Activated CD4-positive, alpha-beta T cell treated with anti-CD3 and anti-CD28 coated beads for 48 hours (primary cell): ENCODE measurements at places on chromosomes 5 and 9.

GRCh38 chr9:121187636-121188305 is 13.9 kb downstream of the RAB14 start:
- no peak for DNase-seq

DNA sequence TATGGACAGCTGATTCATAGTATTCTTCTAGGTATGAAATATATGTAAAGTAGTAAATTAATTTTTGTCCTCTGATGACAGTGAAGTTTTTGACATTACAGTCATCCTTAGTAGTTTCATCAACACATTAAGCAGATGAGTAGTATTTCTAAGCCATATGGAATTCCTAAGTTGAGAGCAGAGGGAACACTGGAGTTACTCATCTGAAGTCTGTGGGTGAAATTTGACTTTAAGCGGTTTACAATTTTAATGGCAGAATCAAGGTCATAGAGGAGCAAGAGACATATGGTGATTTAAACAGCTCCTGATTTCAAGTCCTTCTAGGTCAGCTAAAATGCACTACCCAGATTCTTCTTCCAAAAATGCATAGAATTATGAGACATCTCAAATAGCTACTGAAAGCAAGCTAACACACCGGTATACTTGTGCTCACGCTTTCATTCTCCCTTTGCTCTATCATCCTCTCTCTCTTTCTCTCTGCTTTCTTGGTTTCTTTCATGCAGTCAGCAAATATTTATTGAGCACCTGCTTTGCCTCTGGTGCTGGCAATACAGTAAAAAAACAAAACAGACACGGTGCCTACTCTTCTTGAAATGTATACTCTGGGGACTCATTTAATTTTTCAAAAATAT is 235.9 kb downstream of the FER start:
- no peak for DNase-seq

DNA sequence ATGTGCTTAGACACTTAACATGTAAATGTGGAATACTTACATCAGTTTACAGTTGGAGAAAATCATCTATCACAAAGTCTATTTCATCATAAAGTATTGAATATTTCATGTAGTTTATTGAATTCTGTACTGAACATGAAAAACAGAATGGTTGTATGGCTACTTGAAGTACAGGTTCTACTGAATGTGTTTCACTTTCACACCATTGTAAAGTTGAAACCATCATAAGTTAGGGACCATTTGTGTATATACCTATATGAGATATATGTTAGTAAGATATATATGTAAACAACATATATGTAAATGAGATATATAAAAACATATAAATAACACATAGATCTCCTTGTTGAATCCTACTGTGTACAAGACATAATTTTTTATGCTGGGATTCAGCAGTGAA is 63.0 kb upstream of the TAF11L2 start:
- DNase-seq = no peak

DNA sequence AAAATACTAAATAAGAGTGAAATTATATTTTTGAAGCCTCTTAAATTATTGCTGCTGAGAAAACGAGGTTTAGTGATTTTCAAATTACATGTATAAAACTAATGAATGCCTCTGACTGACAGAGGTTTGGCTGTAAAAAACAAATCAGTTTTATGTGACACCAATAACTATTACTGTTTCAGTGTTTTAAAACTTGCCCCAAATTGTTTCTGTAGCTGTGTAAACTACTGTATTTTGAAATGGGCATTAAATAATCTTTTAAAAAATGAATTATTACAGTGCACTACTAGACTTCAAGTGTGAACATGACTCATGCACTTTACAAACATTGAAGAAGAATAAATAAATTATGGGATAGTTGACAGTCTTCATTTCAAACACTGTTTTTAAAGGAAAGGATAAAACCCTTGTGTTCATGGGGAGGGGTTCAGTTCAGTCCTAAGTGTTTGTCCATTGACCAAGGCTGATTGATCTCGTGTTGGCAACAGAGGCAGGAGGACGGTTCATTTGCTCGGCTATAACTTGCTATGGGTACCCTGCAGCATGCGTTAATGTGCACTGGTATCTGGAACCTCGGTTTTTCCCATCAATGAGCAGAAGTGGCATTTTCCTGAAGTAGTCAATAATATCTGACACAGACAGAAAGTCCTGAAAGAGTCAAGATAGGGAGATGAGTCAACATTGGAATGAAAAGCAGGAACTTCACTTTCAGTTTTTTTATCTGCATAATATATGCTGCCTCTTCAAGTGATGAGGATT is 15.6 kb downstream of the C5orf58 start:
- DNase-seq = no peak

- peak; percentile 27 for DNase-seq
Measured at GRCh38 chr5:95283761-95284571, 928 bp downstream of the MCTP1 start.

DNA sequence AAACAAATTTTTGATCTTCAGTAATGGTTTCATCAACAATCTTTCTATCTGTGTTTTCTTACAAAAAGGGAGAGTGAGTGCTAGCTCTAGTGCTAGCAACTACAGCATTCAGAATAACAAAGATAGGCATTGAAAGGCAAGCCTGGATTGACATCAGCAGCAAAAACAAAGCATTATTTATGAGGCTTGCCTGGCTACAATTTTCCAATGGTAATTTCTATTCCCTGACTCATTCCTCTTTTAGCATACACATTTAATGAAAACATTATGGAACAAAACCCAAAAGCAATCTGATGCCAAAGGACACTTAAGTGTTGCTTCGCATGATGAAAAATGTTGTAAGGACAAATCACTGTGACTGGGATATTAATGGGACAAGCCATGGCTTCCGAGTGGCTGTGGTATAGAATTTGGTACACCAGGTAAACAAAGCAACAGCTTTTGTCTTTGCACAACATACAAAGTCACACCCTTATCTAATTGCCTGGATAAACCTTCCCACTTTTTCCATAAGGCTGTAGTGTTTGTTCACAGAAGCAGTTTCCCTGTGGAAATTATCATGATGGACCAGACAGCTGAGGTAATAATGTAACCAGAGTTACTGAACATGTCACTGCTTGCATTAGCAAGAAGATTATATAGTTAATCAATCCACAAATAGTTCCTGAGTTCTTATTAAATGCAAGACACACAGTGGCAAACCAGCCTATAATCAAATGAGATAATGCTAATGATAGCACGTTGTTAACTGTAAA is 179.8 kb upstream of the EDIL3 start:
- DNase-seq = no peak

DNA sequence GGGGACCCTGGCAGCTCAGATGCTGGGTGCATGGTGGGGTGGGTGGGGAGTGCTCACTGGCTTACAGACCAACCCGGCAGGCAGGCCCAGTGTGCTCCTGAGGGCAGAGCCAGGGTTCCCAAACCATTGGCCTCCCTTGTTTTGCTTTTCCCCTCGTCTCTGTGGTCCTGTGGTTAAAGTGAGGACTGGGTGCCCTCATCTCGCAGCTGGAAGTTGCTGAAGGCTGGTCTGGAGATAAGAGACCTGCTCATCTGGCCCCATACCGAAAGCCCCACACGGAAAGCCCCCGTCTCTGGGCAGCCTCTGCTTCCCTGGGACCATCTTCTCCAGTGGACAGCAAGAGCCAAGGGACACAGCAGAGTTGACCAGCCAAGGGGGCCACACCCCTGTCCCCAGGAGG is 9.8 kb upstream of the NACC2 start:
- DNase-seq = no peak

DNA sequence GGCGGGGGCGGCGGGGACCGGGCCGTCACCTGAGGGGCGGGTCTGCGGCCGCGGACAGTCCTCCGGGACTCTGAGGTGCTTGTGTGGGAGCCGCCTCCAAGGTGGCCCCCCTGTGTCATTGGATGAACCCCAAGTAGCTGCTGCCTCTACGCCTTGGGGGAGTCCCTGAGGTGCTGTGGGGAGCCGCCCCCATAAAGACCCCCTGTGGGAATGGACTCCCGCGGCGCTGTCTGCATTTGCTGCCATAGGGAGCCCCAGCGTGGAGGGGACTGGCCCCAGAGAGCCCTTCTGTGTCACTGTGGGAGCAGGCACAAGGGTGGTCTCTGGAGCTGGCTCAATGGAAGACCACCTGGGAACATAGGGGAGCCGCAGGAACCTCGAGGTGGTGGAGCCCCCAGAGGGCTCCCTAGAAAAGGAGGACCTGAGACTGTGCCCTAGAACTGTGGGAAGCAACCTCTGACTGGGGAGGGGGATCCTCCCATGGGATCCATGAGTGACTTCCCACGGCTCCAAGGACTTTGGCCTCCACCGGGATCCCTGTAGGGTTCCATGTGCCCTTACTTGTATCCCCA is 412 bp downstream of the PHF24 start:
- DNase-seq = no peak

DNA sequence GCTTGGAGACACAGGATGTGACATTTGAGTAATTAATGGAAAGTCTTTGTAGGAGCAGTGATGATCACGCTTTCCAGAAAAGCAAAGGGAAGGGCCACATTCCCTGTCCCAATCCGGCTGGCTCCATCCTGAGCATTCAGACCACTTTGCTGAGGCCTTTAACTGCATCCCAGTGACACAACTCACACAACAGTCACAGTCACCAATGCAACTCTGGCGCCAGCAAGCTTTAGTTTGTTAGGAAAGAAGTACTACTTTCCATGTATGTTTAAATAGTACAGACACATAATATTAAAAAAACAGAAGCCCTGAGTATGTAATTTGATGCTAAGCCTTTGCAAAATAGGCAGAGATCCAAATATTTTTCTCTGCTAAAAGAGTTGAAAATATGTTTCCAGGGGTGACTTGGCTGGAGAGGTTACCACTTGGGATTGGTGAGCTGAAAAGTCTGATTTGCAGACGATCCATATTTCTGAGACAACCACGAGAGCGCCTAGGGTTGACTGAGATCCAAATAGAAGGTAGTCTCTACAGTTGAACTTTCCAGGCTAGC is 31.7 kb upstream of the GAS1 start:
- no peak for DNase-seq

- no peak for DNase-seq
Measured at GRCh38 chr5:79243224-79243623, 7.3 kb downstream of the JMY start.

DNA sequence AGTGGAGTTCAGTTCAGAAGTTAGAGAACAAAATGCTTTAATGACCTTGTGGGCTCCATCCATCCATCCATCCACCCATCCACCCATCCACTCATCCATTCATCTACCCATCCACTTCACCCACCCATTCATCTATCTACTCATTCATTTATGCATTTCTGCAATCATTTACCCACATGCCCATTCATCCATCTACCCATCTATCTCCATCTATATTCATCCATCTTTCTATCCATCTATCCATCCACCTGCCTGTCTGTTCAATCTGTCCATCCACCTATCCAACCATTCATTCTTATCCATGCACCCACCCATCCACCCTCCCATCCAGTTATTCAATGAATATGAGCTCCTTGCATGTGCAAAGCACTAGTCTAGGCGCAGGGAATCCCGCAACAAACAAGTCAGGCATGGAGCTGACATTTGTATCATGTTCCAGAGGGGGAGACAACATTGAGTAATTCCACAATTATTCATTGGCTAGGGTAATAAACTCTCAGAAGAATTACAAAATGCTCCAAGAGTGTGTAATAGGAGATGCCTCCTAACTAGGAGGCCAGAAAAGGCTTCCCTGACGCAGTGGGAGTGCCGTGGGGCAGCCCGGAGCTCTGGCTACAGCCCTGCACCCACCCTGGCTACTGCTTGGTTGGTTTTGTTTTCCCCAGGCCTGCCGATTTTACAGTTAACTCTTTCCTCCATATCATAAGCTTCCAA is 211.2 kb downstream of the NXNL2 start:
- DNase-seq = no peak

GRCh38 chr9:109624896-109625295 is 126.8 kb upstream of the PTPN3 start:
- DNase-seq = no peak

GRCh38 chr5:5546408-5546807 is 123.9 kb downstream of the ICE1 start:
- no peak for DNase-seq

GRCh38 chr5:172288465-172288864 is 4.9 kb upstream of the UBTD2 start:
- DNase-seq = no peak

- DNase-seq = no peak
Measured at GRCh38 chr9:35168963-35169362, 7.2 kb downstream of the UNC13B start.

DNA sequence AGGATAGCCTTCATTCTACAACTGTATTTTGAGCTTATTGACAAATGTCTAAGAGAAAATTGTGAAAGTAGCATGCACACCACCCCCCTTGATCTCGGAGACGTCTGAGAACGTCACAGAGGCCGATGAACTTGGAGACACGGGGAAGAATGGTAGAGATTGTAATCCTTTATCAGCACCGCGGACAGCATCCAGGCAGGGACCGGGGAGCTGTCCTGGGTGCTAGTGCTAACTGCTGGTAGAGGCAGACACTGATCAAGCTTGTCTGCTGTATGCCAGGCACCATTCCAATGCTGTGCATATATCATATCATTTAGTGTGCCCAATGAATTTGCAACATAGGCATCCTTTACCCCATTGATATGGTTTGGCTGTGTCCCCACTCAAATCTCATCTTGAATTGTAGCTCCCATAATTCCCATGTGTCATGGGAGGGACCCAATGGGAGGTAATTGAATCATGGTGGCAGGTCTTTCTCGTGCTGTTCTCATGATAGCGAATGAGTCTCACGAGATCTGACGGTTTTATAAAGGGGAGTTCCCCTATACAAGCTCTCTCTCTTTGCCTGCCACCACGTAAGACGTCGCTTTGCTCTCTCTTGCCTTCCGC is 98.8 kb downstream of the LHX2 start:
- peak; percentile 63 for DNase-seq

GRCh38 chr5:172686111-172686510 is 45.0 kb downstream of the NEURL1B start:
- no peak for DNase-seq

DNA sequence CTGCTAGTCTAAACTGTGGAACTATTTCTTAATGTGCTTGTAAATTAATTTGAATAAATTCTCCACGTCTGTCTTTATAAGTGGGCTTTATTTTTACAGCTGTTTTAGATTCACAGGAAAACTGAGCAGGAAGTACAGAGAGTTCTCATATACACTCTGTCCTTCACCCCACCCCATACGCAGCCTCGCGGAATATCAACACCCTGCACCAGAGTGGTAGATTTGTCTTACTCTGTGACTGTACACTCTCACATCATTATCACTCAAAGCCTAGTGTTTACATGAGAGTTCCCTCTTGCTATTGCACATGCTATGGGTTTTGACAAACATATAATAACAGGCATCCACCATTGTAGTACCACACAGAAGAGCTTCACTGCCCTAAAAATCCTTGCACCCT is 179.7 kb upstream of the DAB2 start:
- no peak for DNase-seq

DNA sequence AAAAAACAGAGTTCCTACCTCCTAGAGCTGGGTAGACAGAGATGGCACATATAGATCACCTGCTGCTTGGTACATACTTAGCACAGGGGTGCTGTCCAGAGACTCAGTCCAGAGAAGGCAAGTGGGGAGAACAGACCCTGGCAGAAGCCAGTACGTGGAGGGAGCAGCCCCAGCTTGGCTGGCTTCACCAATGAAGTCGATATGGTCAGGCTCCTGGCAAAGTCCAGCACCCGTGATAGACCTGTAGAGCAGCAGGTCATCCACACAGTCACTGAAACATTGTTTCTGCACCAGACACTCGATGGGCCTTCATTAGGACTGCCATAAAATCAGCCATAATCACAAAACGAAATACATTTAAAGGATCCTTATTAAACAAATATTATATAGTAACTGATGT is 45.8 kb downstream of the WHRN start:
- no peak for DNase-seq
